ENCODE measurements at places on chromosomes 12 and 14. TPM values are rescaled to one million over a fixed set of nuclear protein-coding genes. Genes with fewer than 3 reads are reported as not detected.

Gene MEG3
- total RNA-seq = 101 TPM

Gene DAD1
- total RNA-seq = 375 TPM

Gene PGF
- 1.8 TPM for total RNA-seq

Gene CHFR
- 29.5 TPM for total RNA-seq

Gene CCDC177
- not detected for total RNA-seq

Gene WIF1
- not detected for total RNA-seq

Gene BCAT1
- 72.1 TPM for total RNA-seq

DNA sequence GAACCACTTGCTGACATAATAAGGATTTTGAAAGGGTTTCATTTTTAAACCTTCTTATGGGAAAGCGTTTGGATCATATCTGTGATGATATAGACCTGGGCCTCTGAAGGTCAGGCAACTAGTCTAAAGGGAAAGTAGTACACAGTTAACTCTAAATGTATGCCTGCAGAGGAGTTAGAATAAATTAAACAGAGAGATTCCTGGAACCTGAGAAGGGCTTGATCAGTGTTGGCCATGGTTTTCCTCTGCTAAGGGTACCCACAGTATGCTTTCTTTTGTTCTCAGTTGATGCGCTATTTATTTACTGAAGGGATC is 14.4 kb upstream of the POLR3B start:
- DNase-seq = no peak
- H3K4me3 ChIP-seq = peak overlapping the region; percentile 61
- peaks cover 34% of the 10 kb centered on the region for H3K4me1 ChIP-seq
- no peaks in the 10 kb centered on the region for H3K36me3 ChIP-seq
- no peaks in the 10 kb centered on the region for H3K27me3 ChIP-seq
- H3K27ac ChIP-seq = peak overlapping the region; percentile 95

- no peak overlapping the region for H3K27ac ChIP-seq
- no peak overlapping the region for H3K4me3 ChIP-seq
- DNase-seq = peak; percentile 22
- H3K27me3 ChIP-seq = no peaks in the 10 kb centered on the region
- H3K4me1 ChIP-seq = no peaks in the 10 kb centered on the region
- H3K36me3 ChIP-seq = no peaks in the 10 kb centered on the region
Observed at GRCh38 chr12:37672655-37673260, 643.8 kb upstream of the ALG10B start.

DNA sequence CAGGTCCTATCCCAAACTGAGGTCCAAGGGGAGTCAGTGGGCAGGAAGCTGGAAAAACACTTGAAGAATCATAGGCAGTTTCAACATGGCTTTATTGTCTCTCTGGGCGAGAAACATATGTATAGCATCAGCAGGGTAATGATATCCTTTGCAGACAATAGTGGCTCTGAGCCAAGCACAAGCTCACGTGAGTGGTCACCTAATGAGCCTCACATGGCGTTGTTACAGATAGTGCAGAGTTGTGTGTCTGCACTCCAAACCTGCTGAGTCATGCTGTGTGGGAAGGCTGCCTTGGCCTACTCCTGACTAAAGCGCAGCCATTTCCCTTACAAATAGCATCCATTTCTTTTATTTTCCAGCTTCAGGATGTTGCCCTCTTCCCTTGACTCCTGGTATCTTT is 105.2 kb upstream of the SYT1 start:
- H3K36me3 ChIP-seq = no peaks in the 10 kb centered on the region
- H3K4me1 ChIP-seq = no peaks in the 10 kb centered on the region
- no peak overlapping the region for H3K4me3 ChIP-seq
- no peaks in the 10 kb centered on the region for H3K27me3 ChIP-seq

DNA sequence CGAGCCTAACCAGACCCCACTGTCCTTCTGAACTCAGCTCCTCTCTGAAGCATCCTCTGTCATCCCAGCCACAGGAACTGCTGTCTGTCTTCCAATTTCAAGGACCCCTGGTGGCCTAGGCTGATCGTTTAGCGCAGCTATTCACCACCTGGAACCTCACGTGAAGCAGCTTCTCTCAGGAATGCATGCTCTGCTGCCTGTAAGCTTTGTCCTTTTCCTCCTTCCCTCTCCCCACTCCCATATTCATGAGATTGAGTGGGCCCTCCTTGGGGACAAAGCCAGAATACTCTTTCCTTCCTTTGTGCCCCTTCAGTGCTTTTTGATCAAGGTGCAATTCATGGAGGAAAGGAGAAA is 17.2 kb downstream of the DPF3 start:
- no peaks in the 10 kb centered on the region for H3K4me1 ChIP-seq
- no peaks in the 10 kb centered on the region for H3K27me3 ChIP-seq
- no peak overlapping the region for H3K27ac ChIP-seq
- no peak for DNase-seq
- no peaks in the 10 kb centered on the region for H3K36me3 ChIP-seq

GRCh38 chr12:106107566-106107965 is 31.2 kb downstream of the NUAK1 start:
- H3K4me1 ChIP-seq = peaks cover 50% of the 10 kb centered on the region
- H3K36me3 ChIP-seq = peaks cover 12% of the 10 kb centered on the region
- peak overlapping the region; percentile 63 for H3K27ac ChIP-seq
- H3K27me3 ChIP-seq = no peaks in the 10 kb centered on the region

DNA sequence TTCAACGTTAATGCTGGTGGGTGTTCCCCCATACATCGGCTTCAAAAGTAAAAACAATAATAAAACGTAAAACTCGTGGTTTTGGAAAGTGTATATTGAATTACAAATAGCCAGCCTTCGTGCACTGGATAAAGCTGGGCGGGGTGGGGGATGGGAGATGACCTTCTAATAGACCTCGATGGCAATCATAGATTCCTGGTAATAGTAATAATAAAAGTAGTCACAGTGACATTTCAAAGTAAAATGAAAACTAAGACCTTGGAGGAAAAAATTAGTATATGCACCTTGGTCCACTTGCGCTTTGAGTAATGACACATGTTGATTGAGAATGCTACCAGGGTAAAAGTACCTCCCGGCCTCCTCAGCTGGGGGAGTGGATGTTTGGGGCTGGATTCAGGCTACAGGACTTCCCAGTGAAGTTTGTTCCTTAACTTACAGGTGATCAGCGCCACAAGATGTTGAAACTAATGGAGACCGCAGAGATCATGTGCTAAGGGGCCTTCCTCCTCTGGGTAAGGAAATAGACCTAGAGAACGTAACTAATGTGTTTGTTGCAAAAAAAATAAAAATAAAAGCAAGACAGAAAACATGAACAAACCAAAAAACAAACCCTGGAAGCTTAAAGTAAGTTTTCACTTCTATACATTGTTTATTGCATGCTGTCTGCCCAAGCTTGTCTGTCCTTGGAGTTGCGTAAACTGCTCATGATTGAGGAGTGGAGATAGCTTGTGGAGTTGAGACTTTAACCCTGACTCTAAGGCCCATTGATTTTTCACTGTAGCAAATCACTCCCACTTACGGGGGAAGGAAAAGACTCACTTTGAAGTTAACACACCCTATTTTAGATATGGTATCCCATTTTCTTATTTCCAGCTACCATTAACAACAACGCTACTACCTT is 907 bp upstream of the LRIG3 start:
- H3K27me3 ChIP-seq = no peaks in the 10 kb centered on the region
- peak overlapping the region; percentile 81 for H3K27ac ChIP-seq
- H3K4me1 ChIP-seq = peaks cover 18% of the 10 kb centered on the region
- H3K36me3 ChIP-seq = no peaks in the 10 kb centered on the region
- peak overlapping the region; percentile 95 for H3K4me3 ChIP-seq
- peak; percentile 3 for DNase-seq

DNA sequence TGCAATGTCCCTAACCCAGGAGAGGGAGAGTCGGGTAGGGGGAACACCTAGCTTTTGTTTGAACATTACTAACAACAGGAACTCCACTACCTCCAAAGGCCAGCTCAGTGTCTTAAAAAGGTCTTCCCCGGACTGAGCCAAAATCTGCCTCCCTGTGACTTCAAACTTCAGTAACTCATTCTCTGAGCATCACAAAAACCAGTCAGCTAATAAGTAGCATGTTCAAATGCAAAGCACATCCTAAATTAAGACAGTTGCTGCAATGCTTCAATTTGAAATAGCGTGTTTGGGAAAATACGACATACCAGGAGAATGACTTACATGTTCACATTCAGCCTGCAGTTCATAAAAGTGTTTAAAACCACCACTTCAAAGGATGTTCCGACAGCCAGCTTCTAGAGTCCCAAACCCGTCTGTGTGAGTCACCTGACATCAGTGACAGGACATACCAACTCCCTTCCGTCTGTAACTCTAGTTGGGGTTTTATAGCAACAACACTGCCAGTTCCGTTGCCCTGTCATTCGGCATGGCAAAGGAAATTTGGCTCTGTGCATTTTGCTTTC is 13.0 kb downstream of the ZFP36L1 start:
- peak overlapping the region; percentile 43 for H3K4me3 ChIP-seq
- H3K27me3 ChIP-seq = no peaks in the 10 kb centered on the region
- peak; percentile 97 for DNase-seq
- H3K27ac ChIP-seq = peak overlapping the region; percentile 90
- H3K4me1 ChIP-seq = peaks cover 51% of the 10 kb centered on the region

DNA sequence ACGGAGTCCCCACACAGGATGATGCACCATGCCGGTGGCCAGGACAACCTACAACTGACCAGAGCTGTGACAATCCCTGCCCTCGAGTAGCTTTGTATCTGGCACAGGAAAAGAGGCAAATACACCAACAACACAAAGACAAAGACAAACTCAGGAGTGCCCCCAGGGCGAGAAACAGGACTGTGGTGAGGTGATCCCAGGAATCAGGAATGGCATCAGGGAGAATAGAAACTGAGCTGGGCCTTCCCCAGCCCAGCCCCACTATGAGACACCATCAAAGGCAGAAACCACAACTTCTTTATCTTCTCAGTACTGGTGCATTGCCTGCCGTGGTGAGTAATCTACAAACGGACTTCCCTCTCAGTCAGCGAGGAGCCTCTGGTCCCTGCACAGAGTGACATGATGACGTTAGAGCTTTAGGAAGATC is 157.7 kb downstream of the TTC7B start:
- H3K4me1 ChIP-seq = 0 out of 2 replicates have a peak, but pooled peaks cover 9% of the 10 kb centered on the region
- no peaks in the 10 kb centered on the region for H3K36me3 ChIP-seq
- DNase-seq = peak; percentile 60
- H3K27me3 ChIP-seq = no peaks in the 10 kb centered on the region
- no peak overlapping the region for H3K4me3 ChIP-seq

GRCh38 chr12:115013236-115013981 is 329.4 kb upstream of the TBX3 start:
- H3K27ac ChIP-seq = no peak overlapping the region
- no peak for DNase-seq
- no peak overlapping the region for H3K4me3 ChIP-seq
- no peaks in the 10 kb centered on the region for H3K4me1 ChIP-seq

GRCh38 chr14:31977001-31977556 is 100.0 kb upstream of the ARHGAP5 start:
- no peaks in the 10 kb centered on the region for H3K36me3 ChIP-seq
- no peak overlapping the region for H3K27ac ChIP-seq
- H3K4me1 ChIP-seq = no peaks in the 10 kb centered on the region
- no peaks in the 10 kb centered on the region for H3K27me3 ChIP-seq
- H3K4me3 ChIP-seq = no peak overlapping the region

DNA sequence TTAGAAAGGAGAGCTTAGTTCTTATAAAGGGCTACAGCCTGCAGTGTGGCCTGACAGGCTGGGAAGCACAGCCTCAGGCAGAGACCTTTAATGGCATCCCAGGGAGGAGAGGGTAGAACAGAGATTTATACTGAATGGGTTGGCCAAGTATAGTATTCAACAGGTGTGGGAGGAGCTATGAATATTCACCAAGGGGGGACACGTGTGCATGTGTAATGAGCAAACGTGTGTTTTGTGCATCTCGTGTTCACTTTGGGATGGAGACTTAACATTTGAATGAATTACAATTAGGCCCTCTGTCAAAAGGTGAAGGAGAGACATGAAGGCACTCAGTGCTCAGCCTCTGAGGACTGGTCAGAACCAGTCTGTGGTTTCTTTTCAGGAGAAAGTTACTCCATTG is 5.2 kb downstream of the TDP1 start:
- H3K4me1 ChIP-seq = peaks cover 13% of the 10 kb centered on the region
- no peak for DNase-seq
- H3K27me3 ChIP-seq = no peaks in the 10 kb centered on the region
- H3K27ac ChIP-seq = no peak overlapping the region
- H3K36me3 ChIP-seq = 0 out of 2 replicates have a peak, but pooled peaks cover 8% of the 10 kb centered on the region
- H3K4me3 ChIP-seq = no peak overlapping the region

DNA sequence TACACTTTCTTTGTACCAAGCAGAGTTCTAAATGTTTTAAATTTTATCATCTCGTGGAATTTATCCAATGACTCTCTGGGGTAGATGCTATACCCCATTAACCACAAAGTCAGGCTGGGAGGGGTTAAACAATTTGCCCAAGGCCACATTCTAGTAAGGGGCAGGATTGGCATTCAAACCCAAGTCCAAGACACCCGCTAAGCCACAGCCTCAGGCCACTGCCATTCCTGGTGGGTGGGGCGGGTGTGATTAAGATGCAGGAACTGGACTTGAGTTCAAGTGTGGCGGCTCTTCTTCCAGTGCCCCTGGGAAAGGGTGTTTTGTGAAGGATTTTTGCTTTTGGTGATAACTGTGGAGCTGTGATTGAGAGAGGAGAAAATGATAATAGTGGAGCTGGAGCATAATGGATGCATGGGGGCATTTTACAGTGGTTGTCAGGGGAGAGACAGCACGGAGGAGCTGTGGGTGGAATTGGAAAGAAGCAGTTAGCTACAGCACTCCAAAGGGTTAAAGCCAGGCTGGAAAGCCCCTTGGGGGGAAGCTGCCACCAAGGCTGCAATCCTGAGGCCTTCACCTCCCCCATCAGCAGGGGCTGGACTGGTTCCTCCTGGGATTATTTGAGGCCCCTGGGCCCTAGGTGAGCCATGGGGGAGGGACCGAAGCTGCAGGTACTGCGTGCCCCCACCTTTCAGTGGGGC is 1.0 kb upstream of the VRTN start:
- no peak overlapping the region for H3K4me3 ChIP-seq
- peaks cover 47% of the 10 kb centered on the region for H3K27me3 ChIP-seq
- H3K27ac ChIP-seq = no peak overlapping the region
- DNase-seq = no peak

- DNase-seq = no peak
- H3K4me1 ChIP-seq = no peaks in the 10 kb centered on the region
- H3K27ac ChIP-seq = no peak overlapping the region
- no peaks in the 10 kb centered on the region for H3K36me3 ChIP-seq
- H3K4me3 ChIP-seq = no peak overlapping the region
Observed at GRCh38 chr12:108191938-108192337, 62.9 kb downstream of the WSCD2 start.

Measured in GM23248 (cell line).